ENCODE measurements at places on chromosomes 12 and 14.

DNA sequence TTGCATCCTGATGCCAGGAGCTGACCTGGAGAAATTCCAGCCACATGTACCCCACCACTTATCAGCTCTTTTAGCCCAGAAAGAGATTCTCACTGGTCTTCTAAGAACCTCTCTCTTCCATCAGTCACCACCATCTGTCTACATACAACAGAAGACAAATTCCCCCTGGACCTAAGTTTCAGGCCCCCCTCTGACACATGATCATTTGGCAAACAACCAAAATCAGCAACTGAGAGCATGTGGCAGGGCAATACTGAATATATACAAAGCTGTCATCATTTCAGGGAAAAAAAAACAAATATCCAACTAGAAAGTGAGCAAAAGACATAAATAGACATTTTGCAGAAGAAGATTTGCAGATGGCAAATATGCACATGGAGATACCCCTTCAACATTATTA lies 180.2 kb downstream of the FOXN3 start:
- no peak for DNase-seq

DNA sequence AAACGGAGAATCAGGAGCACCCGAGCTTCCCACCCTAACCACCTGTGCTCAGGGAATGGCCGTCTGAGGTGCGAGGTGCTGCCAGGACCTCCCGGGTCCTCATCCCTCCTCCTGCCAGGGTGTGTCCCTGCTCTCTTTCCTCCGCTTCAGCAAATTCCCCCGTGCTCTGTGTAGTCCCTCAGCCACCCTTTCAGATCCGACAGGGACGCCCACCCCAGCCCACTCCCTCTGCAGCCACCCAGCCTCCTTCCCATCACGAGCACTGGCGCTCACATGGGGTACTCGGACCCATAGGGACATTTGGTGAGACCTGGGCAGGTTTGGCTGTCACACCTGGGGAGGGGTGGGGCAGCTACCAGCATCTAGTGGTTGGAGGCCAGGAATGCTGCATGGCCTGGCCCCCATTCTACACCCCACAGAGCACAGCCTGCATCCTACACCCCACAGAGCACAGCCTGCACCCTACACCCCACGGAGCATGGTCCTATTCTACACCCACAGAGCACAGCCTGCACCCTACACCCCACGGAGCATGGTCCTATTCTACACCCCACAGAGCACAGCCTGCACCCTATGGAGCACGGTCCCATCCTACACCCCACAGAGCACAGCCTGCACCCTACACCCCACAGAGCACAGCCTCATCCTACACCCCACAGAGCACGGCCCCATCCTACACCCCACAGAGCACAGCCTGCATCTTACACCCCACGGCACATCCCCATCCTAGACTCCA lies 12.7 kb downstream of the GALNT9 start:
- DNase-seq = no peak

GRCh38 chr12:65296508-65297265 lies 18.2 kb downstream of the MSRB3 start:
- DNase-seq = no peak

DNA sequence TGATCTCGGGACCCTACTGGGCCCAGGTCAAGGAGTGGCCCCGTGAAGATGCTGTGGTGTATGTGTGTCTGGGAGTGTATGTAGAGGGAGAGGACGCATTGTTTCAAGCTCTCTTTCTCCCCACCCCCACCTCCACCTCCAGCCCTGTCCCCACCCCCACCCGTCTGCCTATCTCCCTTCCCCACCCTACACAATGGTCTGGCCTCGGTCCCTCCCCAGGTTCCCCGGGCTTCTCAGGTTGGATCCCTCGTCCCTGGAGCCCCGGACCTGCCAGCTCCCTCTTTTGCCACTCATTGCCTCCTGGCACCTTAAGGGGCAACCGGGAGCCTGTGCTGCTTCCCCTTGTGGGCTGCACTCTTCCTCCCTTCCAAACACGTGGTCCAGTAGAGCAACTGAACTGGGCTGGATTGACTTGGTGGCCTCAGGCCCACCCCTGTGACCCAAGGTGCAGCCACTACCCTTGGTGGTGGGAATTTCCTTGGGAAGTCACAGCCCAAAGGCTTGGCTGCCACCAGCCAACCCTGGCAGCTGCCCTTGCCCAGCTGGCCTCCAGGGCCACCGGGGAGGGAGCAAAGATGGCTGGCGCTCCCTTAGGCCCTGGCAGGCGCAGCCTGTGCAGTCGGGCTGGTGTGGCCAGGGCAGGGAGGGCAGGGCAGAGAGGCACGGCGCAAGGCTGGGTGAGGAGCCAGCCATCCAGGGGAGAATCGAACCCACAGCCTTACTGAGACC lies 628 bp downstream of the VRTN start:
- no peak for DNase-seq

- DNase-seq = no peak
Measured at GRCh38 chr14:52327374-52328226, 13.5 kb downstream of the PTGER2 start.

All from stimulated activated CD8-positive, alpha-beta memory T cell treated with anti-CD3 and anti-CD28 coated beads, Interleukin-2, amount 100 ng/mL, for 1 hour (primary cell).